ENCODE measurements at places on chromosomes 3 and 15.
A peak's percentile ranks its signal among the peaks of the same experiment; 100 is the strongest.

DNA sequence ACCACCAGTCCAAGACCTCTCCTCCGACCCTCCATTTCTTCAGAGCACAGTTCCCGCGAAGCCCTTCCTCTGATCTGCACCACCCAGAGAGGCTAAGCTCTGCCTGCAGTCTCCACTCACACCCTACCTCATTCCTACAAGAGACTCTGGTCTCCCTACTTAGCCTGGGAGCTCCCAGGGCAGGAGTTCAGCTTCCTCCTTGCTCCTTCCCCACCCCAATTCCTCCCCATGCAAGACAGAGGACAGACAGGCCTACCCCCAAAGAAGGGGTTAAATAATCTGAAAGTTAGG is 12.6 kb upstream of the VIPR1 start:
- no peak overlapping the region for H3K4me3 ChIP-seq
- DNase-seq: no peak
- no peaks in the 10 kb centered on the region for H3K36me3 ChIP-seq
- H3K27ac ChIP-seq: peak overlapping the region; percentile 20

- no peak overlapping the region for H3K27ac ChIP-seq
- H3K27me3 ChIP-seq: no peaks in the 10 kb centered on the region
- peaks cover 7% of the 10 kb centered on the region for H3K4me1 ChIP-seq
- no peaks in the 10 kb centered on the region for H3K36me3 ChIP-seq
- DNase-seq: no peak
These were observed 457.8 kb downstream of the FOXP1 start for GRCh38 chr3:71125738-71126137.

- peak within 1 kb of the TSS; percentile 14 for H3K27ac ChIP-seq
- peak; percentile 62 for DNase-seq
These were observed at the start of gene CGNL1 for GRCh38 chr15:57375827-57376695. CGNL1 (plus strand) TSS chr15:57376505; CDS start chr15:57438000, 61,495 bp downstream.

DNA sequence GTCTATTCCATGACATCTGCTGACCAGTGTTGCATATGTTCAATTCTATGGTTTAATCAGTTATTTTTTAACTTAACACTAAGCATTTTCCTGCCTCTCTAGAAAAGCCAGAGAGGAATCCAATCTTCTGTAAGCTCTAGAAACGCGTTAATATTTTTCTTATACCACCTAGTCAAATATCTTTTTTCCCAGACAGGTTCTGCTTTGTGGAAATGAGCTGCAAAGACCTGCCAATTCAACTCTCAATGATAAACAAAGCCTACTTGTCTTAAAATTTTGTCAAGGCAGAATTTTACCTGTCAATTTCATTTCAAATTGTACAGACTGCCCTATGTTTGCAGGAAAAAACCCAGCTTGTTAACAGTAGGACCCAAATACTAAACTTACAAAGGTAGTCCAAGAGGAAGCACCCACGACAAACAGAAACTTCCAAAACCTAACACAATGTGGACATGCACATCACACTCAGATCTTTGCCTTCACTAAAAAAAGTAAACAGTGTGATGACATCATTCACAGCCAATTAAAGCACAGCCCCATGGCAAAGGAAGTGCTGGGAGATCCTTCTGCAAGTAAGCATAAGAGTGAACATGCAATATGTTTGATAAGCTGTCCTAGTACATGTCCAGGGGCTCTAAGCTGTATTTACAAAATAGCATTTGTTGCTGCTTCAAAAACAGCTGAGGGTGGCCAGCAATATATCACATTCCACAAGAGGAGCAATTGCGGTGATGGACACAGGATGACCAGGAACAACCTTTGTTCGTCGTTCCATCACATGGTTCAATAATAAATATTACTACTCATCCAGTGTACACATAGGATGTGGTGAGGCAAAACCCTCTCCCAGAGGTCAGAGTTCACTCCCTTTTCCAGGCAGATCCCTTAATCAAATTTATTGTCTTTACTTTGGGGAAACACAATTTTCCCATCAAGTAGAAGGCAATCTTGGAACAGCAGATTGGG is 139.4 kb upstream of the TSC22D2 start:
- H3K4me1 ChIP-seq: no peaks in the 10 kb centered on the region
- no peak overlapping the region for H3K4me3 ChIP-seq
- no peak for DNase-seq
- no peaks in the 10 kb centered on the region for H3K27me3 ChIP-seq
- no peaks in the 10 kb centered on the region for H3K36me3 ChIP-seq

DNA sequence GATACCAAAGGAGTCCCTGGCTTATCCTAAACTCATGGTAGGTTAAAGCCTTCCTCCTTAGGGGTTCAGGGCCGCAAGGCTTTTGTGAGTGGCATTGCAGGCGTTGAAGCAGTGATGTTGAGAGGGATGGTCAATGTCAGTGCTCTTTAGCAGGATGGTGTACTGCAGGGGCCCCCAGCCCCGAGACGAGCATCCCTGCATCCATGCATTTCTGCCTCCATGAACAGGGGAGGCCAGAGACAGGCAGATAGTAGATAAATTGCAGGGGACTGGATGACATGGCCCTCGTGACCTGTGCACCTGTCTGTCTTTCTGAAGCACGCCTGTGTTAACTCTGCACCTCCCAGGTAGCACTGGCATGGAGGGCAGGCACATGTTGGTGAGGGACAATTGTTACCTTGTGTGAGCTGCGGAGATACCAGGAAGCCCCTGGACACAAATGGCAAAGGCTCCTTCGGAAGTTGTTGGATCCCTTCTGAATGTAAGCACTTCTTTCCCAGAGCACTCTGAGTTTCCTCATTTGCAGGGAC is 133.5 kb downstream of the SNRPN start:
- no peak for DNase-seq
- no peaks in the 10 kb centered on the region for H3K4me1 ChIP-seq
- H3K4me3 ChIP-seq: no peak overlapping the region
- H3K27ac ChIP-seq: no peak overlapping the region
- peaks cover 3% of the 10 kb centered on the region for H3K36me3 ChIP-seq

Measured in aorta (tissue), 5 donors.